ENCODE measurements at places on chromosomes 7 and 10. TPM values are rescaled to one million over a fixed set of nuclear protein-coding genes. Genes with fewer than 3 reads are reported as not detected.

PAX2 gene
- total RNA-seq, result not detected

GRCh38 chr10:8453587-8453986, 399.1 kb downstream of the GATA3 start:
- peak; percentile 65 for DNase-seq

GRCh38 chr10:132169766-132170560, 16.8 kb upstream of the DPYSL4 start:
- DNase-seq, result no peak

DNA sequence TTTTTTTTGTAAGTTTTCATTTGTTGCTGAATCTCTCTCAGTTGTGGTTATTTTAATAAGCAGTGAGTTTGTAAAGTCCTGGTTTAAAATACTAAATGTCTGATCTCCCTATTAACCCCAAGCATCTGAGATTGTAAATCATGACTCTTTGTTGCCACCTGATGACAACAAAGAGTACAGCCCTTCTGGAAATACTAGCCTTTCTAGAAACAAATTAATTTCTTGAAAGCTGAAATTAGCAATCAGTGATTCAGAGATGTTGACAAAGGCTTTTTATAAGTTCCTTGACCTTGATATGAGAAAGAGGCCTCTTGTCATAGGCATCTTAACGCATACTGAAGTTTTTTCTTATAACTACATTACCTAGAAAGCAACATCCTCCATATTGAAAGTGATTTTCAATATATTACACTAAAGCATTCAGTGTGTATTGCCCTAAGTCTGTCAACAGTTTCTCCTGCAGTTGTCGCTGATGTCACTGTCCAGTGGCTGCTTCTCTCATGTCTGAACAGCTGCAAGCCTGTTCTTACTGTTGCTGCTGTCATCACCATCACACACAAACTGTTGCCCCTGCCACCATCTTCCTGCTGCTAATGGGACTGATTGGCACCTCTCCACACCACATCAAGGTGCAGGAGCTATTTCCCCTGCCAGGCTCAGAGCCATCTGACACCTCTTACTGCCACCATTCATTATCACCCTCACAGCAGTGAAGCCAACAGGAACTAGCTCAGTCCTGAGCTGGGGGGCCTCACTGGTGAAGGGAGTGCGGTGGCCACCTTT, 95.1 kb upstream of the LRGUK start:
- no peak for DNase-seq

DNA sequence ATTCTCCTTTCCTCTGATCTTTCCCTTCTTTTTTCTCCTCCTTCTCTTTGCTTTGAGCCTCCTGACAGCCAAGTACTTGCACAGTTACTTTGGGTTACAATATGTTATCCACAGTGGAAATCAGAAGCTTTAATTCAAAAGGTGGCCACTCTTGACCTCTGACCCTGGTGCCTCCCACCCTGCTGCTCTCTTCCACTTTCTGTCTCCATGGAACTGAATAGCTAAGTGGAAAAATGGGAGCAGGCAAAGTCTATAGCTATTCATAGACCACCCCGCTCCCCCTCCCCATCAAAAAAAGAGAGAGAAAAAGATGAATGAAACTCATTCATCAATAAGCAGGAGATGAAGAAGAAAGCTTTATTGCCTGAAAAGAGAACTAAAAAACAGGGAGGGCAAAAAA, 39.4 kb downstream of the PTN start:
- DNase-seq, result no peak

- DNase-seq, result peak; percentile 81
Observed at GRCh38 chr10:79069325-79070080, 737 bp downstream of the ZMIZ1 start.

IRF5 gene
- 9.7 TPM for total RNA-seq

DNA sequence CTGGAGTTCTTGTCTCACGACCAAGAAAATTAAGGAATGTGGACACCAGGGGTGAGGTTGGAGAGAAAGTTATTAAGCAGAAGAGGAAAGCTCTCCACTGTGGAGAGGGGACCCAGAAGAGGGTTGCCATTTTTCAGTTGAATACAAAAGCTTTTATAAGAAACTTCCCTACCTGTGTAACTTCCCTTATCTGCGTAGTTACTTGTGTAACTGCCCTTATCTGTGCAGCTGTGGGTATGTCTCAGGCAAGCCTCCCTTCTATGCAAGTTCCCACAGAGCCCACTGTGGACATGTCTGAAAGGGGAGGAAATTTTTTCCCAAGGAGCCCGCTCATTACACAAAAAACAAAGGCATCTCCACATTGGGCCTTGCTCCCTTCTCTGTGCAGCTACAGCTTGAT, 94.9 kb downstream of the SVOPL start:
- no peak for DNase-seq

GRCh38 chr10:113294868-113295267, 258.0 kb upstream of the HABP2 start:
- DNase-seq, result no peak

DNA sequence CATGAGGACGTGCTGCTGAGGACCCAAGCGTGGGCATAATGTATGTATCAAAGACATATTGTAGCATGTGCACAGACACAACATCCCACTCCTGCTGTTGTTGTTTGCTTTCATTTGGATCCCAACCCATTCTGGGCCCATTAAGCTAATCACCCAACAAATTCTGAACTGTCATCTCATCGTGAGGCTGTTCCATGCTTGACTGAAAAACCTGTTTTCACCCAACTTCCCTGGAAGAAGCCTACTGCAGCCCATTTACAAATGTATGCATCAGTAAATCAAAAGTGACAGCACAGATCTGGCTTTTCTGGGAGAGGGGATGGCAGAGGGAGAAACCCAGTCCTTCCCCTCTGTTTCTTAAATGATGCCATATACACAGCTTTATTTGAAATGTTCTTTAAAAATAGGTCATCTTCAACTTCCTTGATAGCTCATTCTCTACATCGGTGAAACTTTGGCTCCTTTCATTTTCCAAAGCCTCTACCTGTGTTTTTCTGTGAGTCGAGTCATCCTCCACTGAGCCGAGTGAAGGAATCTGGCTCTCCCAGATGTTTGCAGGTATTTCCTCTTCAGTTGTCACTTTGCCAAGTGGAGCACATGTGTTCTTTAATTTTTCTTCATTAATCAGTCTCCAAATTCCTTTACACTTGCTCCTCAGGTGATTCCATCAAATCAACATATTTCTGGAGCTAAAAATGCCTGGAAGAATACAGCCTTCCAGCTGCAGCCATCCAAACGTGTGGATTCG, 151.8 kb downstream of the CHN2 start:
- DNase-seq, result no peak

- no peak for DNase-seq
Observed at GRCh38 chr7:132134814-132135445, 441.3 kb downstream of the PLXNA4 start.

DNA sequence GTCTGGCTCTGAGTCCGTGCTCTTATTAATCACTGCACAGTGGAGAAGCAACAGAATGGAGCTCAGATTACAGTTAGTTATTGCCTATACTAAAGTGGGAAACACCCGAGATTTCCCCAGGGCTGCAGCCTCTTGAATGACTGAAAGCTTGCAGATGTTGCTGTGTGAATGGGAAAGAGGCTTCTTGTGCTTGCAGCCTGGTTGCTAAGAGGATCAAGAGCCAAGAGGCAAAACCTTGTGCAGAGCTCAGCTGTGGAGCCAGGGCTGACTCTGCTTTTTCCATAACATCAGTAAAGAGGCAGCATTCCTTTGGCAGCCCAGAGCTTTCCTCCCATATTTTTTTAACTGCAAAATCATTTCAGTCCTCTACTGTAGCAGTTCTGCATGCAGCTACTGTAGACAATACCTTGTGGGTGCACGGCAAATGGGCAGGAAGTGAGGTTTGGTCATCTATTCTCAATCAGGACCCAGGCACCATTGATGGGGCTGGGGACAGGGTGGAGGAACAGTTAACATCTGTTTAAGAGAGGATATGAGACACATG, 86.5 kb downstream of the RALA start:
- DNase-seq, result peak; percentile 67

GRCh38 chr7:151260471-151260870, 12.0 kb upstream of the SMARCD3 start:
- no peak for DNase-seq

GRCh38 chr7:3439333-3440030, 138.4 kb downstream of the SDK1 start:
- DNase-seq, result no peak

PCGF6 gene
- 26.0 TPM for total RNA-seq

DNA sequence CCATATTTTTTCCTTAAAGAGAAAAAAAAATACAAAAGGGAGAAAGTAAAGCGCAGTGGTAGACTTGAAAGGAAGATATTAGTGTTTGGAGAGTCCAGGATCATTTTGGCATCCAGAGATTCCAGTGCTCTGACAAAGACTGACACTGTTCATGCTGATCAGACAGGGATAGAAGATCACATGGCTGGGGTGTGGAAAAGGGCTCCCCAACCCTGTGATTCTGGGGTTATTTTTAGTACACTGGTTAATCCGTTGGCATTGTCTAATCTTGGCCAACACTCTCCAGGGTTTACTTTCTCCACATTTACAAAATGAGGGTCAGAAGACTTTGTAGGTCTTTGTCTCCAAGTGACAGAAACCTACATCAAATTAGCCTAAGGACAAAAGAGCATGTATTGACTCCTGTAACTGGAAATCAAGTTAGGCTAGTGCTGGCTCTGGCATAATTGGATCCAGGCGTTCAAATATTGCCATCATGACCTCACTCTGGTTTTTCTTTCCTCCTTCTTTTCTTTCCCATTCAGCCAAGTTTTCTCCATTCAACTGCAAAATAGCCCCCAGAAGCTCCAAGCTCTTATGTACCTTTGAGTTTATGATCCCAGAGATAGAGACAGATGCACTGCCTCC, 181.6 kb downstream of the PHTF2 start:
- DNase-seq, result no peak

- DNase-seq, result no peak
Observed at GRCh38 chr10:107033799-107034422, 130.6 kb downstream of the SORCS1 start.

FAM25C gene
- not detected for total RNA-seq

ZNF488 gene
- total RNA-seq, result not detected

GRCh38 chr10:32239769-32240168, 107.2 kb downstream of the EPC1 start:
- no peak for DNase-seq

- no peak for DNase-seq
Observed at GRCh38 chr7:43535031-43535451, 47.9 kb upstream of the STK17A start.

DNA sequence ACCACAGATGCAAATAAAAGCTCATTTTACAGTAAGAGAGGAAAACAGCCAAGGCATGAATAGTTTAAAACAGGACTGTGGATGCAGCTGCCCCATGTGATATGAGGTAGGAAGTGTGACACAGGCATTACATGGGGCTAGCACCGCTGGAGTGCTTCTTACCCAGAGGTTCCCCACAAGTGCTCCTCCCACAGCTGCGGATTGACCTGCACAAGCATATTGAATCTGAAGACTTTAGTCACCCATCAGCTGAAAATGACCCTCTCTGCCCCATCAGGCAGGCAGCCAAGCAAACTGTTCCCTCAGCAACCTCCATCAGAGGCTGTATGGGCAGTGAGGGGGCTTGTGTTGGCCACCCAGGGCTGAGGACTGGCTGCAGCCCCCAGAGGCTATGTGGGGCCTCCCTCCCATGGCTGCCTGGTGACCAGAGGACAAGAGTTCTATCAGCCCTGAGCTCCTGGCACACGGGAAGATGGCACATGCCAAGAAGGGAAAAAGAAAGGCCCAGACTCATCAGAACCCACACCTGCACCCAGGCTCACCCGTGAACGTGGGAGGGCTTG, 98.7 kb downstream of the TCERG1L start:
- no peak for DNase-seq

SKAP2 gene
- total RNA-seq, result 19.3 TPM

AFAP1L2 gene
- 24.3 TPM for total RNA-seq

DNA sequence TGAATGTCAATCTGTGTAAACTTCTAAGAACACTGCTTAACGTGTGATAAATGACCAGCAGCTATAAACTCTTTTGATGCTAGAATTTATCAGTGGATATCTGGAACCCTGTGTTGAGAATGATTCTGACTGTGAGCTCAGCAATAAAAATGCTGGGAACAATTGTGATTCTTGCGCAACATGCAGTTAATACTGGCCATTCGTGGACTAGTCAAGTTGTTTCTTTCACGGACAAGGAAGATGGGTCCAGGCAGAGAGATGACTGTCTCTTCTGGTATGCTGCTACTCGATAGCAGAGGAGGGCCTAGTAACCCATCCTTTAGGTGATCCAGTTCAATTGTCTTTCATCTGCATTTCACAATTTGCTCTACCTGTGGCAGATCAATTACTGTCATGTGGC, 394.8 kb upstream of the IGFBP3 start:
- no peak for DNase-seq

SEMA3E gene
- total RNA-seq, result 16.3 TPM

GRCh38 chr10:100024748-100025147, 15.0 kb upstream of the DNMBP start:
- no peak for DNase-seq

PLEKHS1 gene
- total RNA-seq, result not detected

HGF gene
- 4.6 TPM for total RNA-seq

GRCh38 chr7:68663392-68663791, 934.9 kb upstream of the AUTS2 start:
- no peak for DNase-seq

DNA sequence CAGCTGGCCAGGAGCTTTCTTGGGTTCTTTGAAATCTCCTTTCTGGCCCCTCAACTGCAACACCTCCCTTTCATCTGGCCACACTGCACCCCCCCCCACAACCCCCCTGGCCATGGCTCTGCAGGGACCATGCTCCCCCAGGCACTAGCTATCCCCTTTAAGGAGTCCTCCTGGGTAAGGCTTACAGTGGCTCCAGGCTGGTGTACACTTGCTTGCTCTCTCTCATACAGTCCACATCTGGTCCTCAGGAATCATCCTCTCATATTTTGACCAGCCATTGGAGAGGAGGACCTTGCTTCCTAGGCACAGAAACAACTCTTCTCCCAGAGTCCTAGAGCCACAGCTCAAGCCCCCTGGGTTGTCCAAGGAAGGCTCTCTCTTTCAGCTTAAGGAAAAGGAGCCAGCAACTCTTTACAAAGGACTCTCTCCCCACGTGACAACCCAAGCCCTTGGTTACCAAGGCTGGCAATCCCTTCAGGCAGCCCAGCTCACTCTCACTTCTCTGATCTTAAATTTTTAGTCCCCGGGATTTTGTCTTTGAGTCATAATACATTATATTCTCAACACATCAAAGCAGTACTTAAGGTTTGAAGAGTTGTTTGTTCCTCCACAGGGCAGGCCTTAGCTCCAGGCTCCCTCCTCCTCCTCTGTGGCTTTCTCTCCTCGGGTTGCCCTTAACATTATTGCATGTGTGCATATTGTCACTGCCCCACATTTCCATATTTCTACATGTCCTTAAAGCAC, 9.9 kb downstream of the GARIN1A start:
- no peak for DNase-seq

GRCh38 chr7:39133088-39133487, 155.4 kb downstream of the POU6F2 start:
- no peak for DNase-seq

HILPDA gene
- 11.8 TPM for total RNA-seq

DNA sequence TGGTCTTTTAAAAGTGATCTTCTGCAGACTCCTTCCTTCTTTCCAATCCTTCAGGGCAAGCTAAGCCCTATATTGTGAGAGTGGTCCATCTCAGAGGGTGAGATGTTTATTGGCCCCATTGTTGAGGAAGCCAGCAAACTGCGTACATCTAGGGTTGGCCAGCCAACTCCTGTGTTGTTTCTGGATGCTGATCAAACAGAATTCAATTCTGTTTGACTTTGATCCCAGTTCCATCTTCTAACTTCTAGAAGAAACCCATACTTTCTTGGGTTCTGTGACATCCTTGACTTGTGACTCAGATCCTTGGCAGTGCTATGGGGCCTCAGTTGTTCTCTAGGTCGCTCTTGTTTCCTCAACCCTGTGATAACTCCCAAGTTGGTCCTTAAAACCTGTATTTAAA, 116.2 kb downstream of the LSMEM1 start:
- DNase-seq, result no peak

LMOD2 gene
- total RNA-seq, result not detected

All from sigmoid colon (tissue), 7 donors.